Lung (tissue), 17 donors: ENCODE measurements at places on chromosomes 7 and 10. TPM values are rescaled to one million over a fixed set of nuclear protein-coding genes. Genes with fewer than 3 reads are reported as not detected.

DNA sequence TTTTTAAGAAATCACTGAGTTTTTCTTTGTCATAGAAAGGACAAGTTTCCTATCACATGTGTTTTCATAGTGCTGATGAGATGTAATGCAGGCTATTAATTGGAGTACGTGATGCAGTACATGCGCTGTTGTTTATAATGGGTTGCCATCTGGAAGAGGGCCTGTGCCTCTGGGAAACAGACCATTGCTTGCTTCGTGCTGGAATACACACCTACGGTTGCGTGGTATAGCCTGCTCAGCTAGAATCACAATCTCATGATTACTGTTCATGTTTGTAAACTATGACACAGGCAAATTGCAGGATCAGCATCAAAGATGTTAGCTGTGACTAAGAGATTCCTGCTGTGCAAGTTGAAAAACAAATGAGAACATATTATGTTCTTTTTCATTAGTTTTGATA, 107.2 kb upstream of the STEAP1B start:
- peak; percentile 58 for DNase-seq

- DNase-seq = no peak
These were observed 50.4 kb downstream of the FOXL3 start for GRCh38 chr7:340200-340937.

MAT1A gene
- total RNA-seq = 0.46 TPM

FFAR4 gene
- 0.06 TPM for total RNA-seq

PON3 gene
- total RNA-seq = 19.6 TPM

GTF2I gene
- total RNA-seq = 353 TPM

DNA sequence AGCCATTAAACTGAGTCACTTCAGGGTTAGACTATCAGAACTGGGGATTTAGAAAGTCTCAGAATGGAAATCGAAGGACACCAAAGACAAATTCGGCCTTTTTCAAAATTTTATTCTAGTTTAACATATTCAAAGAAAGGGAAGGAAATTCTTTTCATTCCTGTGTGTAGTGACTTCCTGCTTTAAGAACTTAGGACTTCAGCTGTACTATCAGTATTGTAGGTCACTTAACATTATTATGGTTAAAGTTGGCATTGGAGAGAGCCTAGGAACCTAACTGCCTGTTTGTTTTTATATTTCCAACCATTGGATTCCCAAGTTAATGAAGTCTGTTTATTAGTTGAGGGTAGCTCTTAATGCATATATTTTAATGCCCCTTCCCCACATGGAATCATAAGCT, 63.7 kb downstream of the PTEN start:
- DNase-seq = no peak

- no peak for DNase-seq
These were observed 51.3 kb upstream of the PIK3CG start for GRCh38 chr7:106813705-106814305.

DNA sequence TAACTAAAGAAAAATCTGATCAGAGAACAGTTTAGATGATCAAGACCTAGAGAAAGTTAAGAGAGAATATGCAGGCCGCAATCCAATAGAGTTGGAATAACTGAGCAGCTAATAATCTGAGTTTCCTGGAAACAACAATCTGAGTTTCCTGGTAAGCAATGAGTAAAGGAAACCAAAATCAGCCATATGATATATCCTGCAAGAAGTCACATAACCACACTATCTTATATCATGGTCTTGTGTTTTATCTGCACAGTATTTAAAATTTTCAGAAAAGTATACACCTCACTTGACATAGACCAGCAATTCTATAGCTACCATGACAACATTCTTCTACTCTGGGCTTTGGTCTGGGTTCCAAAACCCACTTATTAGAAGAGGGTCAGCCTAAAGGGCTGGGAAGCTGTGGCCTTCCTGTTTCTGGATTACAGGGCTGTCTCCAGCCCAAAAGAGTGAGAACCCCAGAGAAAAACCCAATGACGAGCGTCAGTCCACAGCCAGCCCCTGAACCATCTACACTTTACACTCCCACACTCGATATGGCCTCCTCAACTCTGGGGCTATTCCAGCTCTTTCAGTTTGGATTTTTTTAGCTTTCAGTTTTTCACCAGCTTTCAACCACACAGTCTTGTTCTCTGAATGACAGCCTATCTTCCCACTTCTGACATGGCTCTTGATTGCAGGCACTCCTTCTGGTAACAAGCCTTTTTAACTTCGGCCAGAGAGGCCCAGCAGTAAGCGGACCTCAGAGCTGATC, 110.4 kb downstream of the GLI3 start:
- no peak for DNase-seq

PVRIG gene
- total RNA-seq = 0.52 TPM

DNA sequence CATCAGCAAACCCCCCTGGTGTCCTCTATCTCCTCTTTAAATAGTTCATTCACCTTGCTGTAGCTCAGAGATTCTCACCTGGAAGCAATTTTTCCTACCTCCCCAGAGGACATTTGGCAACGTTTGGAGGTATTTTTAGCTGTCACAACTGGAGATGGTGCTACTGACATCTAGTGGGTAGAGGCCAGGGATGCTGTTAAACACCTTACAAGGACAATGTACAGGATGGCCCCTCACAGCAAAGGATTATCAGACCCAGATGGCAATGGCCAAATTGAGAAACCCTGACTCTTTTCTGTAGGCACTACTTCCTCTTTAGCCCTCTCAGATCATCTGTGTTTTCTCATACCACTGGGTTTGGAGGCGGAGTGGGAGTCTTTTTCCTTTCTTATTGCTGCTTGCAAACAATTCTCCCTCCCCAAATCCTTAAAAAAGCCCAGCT, 13.2 kb upstream of the TRA2A start:
- no peak for DNase-seq

FAM20C gene
- 86.9 TPM for total RNA-seq

DNA sequence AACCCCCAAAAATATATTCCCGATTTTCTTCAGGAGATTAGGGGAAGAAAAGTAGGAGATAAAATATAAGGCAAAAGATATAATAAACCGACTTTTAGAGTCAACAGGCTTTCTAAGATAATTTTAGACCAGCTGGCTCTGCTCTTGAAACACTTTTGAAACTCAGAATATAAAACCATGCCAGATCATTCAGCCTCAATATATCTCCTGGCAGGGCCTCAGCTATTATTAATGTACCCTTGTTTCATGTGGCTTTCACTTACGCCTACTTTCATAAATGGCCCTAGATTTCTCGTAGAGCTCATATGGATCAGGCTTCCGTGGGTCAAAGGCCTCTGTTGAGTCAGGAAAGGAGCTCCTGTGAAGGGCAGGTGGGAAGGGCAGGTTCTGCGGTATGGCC, 396.0 kb downstream of the PHTF2 start:
- DNase-seq = peak; percentile 97

SFXN2 gene
- total RNA-seq = 27.0 TPM

DNAJC9 gene
- total RNA-seq = 12.7 TPM

DNA sequence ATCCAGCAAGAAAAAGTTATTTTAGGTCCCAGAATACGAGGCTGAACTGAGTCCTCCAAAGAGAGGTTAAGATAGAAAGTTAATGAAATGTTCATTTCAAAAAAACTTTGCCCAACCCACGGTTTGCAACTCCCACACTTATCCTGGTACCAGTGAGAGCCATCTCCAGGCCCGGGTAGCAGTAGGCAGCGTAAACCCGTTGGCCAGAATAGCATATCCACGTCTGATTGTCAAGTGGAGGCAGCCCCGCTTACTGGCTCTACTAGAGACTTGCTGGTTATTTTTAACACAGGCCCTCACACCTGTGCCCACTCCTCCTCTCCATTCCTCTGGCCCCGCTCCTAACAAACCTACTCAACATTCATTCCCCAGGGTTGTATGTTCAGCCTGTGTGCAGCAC, 109.7 kb downstream of the HIP1 start:
- DNase-seq = peak; percentile 21

GRCh38 chr10:97731346-97732051, 5.4 kb upstream of the ZFYVE27 start:
- peak; percentile 86 for DNase-seq

CRYGN gene
- 0.34 TPM for total RNA-seq

- no peak for DNase-seq
These were observed 23.7 kb downstream of the ELMO1 start for GRCh38 chr7:37424995-37425394.

DNA sequence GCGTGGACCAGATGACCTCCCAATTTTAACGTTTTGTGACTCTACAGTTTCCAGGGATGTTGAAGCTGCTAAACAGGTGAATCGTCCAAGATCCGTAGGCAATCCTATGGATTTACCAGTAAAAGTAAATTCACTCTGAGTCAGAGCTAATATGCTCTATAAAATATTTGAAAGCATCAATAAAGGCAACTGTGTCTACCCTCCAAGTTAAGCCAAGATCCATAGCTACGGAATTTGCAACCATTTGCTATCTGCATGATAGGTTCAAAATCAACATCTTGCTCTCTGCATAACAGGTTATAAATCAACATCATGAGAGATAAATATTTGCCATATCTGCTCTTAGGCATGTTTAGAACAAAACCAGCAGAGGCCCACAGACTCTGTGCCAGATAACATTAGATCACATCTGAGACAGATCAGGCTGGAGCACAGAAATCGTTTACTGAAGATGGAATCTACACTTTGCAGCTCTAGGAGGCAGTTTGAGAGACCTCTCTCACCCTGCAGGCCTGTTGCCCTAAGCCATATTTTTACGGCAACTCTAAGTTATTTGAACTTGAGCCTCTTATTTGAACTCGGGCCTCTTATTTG, 80.7 kb upstream of the PDCD4 start:
- DNase-seq = peak; percentile 68

STAG3 gene
- 2.0 TPM for total RNA-seq

- no peak for DNase-seq
These were observed 165.8 kb downstream of the CCSER2 start for GRCh38 chr10:84493951-84494848.

GRCh38 chr10:21125471-21126228, 228.5 kb upstream of the NEBL start:
- no peak for DNase-seq

BHLHA15 gene
- total RNA-seq = 3.6 TPM

DNA sequence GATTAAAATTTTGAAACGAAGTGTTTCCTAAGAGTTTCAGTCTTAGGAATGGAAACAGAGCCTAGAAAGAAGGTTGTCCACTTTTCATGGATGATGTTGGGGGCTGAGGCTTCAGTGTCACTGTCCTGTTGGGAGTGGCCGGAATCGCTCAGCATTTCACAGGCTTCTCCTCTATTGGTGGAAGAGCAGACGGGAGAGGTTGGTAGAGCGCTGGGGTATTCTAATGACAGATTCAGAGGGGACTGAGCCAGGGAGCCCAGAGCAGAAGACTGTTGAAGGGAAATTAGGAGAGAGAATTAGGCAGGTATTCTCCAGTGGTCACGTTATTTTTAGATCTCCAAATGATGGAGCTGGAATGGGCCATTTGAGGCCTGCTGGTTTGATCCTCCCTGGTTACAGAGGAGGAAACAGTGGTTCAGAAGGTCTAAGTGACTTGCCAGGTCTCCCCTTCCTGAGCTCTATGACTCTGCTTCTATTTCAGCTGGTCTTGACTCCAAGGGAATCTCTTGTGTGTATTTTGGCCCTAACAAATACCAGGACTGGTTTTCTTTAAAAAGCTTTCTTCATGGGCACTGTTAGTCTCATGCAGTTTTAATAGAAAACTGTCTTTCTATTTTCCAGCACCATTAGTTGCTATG, 35.7 kb upstream of the EEPD1 start:
- DNase-seq = no peak

CPA2 gene
- total RNA-seq = not detected

COX19 gene
- total RNA-seq = 10.0 TPM

- DNase-seq = no peak
These were observed 30.7 kb downstream of the ALOX5 start for GRCh38 chr10:45404770-45405120.

PODXL gene
- total RNA-seq = 133 TPM

LRRN3 gene
- 13.7 TPM for total RNA-seq

DNA sequence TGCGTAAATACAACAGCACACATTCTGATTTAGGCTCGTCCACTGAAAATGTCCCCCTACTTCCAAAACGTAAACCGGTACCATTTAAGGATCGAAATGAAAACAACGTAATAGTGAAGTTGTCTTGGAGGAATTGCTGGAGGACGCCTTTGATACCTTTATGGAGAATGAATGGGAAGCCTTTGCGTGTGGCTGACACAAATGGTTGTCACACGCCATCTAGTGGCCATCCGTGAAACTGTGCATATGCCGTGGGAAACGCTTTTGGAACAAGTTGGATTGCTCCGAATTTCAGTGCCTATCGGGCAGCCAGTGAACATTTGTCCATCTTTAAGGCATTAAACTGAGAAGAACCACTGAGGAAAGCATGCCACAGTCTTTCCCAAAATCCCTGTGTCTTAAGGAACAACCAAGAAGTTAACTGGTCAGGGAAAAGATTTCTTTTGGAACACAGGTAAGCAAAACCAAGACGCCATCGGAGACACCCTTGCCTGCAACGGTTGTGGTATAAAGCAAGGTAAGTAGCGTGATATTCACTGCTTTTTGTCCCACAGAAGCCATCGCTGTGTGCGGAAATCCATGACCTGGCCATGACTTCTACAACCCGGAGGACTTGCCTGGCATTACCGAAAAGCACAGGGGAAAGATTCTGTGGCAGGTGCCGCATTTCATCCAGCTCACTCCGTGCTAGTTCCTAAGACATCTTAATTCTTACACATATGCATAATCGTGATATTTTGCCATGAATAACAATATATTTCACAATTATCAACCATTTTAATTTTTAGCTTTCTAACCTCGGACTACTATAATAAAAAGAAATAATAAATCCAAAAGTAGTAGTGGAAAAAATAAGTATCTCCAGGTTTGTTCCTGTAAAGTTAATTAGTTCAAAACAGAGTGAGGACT, 100.6 kb downstream of the FAM204A start:
- DNase-seq = peak; percentile 92

LSM5 gene
- 35.3 TPM for total RNA-seq

GRCh38 chr10:132058793-132059759, 6.7 kb upstream of the JAKMIP3 start:
- no peak for DNase-seq

- no peak for DNase-seq
These were observed 118.7 kb downstream of the RALA start for GRCh38 chr7:39741942-39742623.

ZNF273 gene
- total RNA-seq = 12.4 TPM

- no peak for DNase-seq
These were observed 12.4 kb upstream of the PTPN12 start for GRCh38 chr7:77524731-77525130.

DNA sequence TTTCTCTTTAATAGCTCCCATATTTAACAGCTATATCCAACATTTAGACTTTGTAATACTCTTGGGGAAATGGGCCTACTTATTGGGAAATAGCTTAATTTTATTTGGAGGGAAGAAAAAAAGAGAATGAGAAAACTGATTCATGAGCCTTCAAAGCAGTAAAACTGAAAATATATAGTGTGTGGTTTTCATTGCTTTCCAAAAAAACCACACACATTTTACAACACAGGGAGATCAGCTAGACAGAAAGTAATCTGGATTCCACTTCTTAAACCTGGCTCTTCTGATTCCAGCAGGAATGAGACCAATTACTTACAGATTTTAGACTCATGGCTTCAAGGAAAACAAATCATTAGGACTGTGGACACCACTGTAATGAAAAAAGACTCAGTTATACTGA, 48.7 kb downstream of the CH25H start:
- DNase-seq = no peak

PIK3CG gene
- total RNA-seq = 10.8 TPM

GRCh38 chr10:79189181-79189580, 120.4 kb downstream of the ZMIZ1 start:
- DNase-seq = no peak
